Pulmonary artery endothelial cell (primary cell): ENCODE measurements at places on chromosomes 12 and 14. TPM values are rescaled to one million over a fixed set of nuclear protein-coding genes. Genes with fewer than 3 reads are reported as not detected.

CCDC196 gene
- not detected in 2 replicates for total RNA-seq

DNA sequence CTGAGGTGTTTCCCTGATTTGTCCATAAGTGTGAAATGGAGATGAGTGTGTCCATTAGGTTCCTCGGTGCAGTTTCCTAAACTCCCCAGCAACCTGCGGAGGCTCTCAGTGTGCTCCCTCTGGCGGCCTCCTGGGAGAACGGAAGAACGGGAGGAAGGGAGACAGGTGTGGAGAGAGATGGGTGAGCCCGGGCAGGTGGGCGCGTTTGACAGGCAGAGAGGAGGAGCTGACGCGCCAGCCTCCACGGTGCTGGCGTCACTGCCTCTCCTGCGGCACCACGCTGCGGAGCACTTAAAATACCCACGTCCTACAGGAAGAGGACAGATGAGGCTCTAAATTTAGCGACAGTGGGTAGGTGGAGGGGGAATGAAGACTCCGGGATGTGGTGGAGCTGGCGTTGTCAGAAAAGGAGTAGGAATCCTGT lies 26.8 kb upstream of the PEX5 start:
- DNase-seq = no peak

GRCh38 chr12:93572712-93573551 lies 457 bp downstream of the SOCS2 start:
- no peak for DNase-seq

MUCL1 gene
- total RNA-seq = not detected in 2 replicates

- DNase-seq = no peak
These were observed 36.6 kb downstream of the TMX1 start for GRCh38 chr14:51276605-51277004.

GRCh38 chr12:1645819-1646218 lies 16.8 kb downstream of the WNT5B start:
- no peak for DNase-seq

GRCh38 chr12:58174316-58174715 lies 232.9 kb downstream of the ATP23 start:
- DNase-seq = no peak
